Fibroblast of the conjunctiva (primary cell): ENCODE measurements at places on chromosomes 5 and 9.

GRCh38 chr5:8829323-8830029, 716.4 kb downstream of the SEMA5A start:
- DNase-seq, result peak; percentile 95

DNA sequence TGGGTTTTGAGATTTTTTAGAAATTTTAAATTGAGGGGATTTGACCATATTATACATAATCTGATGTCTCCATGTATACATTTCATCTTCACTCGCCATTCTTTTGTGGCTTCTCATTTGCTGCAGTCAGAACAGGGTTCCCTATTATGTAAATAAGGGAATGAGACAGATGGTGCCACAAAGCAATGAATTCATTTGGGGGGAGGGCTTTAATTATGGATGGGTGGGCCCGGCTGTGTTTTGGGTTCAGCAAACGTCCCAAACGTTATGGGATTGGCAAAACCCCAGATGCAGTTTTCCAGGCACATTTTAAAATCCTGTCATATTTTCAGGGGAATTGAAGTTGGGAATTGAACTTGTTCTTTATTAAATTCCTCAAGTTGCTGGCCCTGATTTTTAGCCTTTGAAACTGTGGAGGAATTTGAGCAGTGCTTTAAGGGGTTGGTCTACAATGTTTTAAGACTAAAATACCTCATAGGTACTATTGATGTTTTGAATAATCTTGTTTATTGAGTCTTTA, 558.5 kb upstream of the ZNF462 start:
- no peak for DNase-seq

GRCh38 chr5:21143686-21144085, 1155.7 kb upstream of the CDH18 start:
- DNase-seq, result no peak

- DNase-seq, result no peak
These were observed 5.4 kb upstream of the ANXA1 start for GRCh38 chr9:73146111-73146815.

GRCh38 chr5:72313141-72313540, 6.9 kb downstream of the MRPS27 start:
- no peak for DNase-seq

DNA sequence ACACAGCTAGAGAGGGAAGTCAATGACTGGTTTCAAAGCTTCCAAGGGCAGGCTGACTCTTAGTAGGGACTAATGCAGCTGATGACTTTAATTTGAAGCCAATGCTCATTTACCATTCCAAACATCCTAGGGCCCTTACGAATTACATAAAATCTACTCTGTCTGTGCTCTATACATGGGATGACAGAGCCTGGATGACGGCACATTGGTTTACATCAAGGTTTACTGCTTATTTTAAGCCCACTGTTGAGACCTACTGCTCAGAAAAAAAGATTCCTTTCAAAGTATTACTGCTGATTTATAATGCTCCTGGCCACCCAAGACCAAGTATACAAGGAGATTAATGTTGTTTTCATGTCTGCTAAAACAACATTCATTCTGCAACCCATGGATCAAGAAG, 74.1 kb downstream of the DAP start:
- no peak for DNase-seq

DNA sequence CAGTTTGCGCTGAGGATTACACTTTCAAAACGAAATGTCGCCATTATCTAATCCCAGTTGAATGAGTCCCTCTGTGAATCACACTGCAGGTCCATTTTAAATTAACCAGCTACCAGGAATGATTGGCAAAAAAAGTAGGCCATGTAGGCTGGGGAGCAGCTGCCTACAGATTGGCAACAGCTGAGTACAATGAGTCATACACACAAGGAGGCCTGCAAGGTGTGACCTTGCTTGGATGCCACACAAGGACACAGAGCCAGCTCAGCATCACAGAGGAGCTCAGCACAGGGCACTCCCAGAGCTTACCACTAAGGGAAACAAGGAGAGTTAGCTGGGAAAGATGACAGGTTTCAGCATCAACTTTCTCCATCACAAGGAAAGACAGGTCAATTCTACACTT, 12.9 kb downstream of the HAVCR1 start:
- no peak for DNase-seq

DNA sequence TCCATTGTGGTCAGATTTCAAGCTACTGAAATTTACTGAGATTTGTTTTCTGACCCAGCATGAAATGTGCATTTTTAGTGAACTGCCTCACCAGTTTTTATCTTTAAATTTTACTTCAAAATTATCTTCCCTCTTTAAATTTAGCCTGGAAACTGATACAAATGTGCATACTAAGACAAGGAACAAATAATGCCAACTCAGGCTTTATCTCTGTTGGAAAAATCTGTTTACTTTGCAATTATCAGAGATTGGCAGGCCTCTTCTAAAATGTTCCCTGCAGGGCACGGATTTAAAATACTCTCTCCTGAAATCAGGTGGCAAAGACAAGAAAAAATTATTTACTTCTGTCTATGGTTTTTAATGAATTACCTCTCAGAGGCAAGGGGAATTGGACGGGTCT, 151.0 kb upstream of the PTCH1 start:
- DNase-seq, result no peak

DNA sequence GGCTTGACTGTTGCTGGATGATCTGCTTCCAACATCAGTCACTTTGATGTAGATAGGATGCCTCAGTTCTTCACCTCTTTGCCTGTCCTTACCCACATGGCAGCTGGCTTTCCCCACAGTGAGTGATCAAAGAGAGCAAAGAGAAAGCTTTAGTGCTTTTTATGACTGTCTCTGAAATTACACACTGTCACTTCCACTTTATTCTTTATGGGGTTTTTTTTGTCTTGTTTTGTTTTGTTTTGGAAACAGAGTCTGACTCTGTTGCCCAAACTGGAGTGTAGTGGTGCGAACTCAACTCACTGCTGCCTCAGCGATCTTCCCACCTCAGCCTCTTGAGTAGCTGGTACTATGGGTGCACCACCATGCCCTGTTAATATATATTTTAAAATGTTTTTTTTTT, 32.4 kb upstream of the C5orf24 start:
- no peak for DNase-seq

- DNase-seq, result no peak
These were observed 31.0 kb downstream of the PCDHGC5 start for GRCh38 chr5:141519605-141520565.

- DNase-seq, result no peak
These were observed 48.9 kb downstream of the ZNF608 start for GRCh38 chr5:124697501-124697900.

DNA sequence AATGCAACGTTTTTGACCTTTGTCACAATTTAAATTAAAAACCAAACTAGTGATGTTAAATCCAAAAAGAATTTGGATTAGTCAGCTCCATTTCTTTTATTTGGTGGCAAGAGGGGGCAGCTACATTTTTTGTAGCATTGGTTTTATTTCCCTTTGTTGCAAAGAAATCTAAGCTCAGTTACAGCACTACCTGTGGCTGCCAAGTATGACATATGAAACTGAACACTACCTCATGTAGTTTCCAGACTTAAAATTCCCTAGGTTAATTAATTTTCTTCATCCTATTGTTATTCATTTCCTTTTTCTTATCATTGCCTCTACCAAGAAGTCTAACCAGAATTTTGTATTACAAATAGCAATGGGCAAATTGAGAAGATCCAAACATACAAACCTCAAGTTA, 393.5 kb downstream of the BRINP1 start:
- no peak for DNase-seq

DNA sequence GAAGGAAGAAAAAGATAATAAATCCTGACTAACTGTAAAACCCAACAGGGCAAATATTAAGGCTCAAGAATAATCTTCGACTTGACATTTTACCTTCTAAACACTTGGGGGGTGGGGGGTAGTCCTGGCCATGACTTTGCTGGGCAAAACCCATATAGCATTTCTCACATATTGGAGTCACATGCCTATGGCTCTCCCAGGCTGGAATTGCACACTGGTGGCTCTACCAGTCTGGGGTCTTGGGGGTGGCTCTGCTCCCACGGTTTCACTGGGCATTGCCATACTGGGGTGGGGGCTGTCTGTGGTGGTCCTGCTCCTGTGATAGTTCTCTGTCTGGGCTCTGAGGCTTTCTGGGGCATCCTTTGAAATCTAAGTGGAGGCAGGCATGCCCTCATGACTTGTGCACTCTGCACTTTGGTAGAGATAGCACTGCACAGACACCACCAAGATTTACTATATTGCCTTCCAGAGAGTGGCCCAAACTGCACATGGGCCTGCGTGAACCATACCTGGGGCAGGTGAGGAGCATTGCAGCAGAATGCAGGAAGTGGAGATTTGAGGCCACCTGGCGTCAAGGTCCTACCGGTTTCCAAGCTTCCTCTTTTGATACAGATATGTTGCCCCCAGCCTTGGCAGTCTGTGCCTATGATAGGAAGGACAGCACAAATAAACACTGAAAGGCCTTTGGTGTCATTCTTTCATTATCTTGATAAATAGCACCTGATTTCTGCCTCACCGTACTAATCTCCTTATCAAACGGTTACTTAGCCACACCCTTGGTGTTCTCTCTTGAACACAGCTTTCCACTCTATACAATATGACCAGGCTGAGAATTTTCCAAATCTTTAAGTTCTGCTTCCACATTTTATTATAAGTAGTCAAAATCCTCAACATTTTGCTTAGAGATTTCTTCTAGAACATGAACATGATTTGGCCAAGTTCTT, 29.8 kb downstream of the BAAT start:
- DNase-seq, result no peak

DNA sequence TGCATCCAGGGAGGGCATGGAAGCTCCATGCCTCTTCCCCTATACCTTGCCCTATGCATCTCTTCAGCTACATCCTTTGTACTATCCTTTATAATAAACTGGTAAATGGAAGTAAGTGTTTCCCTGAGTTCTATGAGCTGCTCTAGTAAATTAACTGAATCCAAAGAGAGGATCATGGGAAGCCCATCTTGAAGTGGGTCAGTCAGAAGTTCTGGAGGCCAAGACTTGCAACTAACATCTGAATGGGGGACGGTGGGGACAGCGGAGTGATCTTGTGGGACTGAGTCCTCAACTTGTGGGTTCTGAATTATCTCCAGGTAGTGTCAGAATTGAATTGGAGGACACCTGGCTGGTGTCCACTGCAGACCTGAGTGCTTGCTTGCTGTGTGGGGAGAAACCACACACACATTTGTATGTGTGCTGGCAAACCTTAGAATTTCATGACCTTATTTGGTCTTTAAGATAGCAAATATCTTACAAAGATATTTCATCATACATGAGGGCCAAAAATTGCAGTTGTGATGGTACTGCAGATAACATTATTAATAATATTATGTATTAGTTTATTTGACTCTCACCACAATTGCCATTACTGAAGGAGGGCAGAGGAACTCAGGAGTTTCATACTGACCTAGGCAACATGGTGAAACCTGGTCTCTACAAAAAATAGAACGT, 5.5 kb upstream of the PRELID2 start:
- DNase-seq, result no peak
